Osteocyte (in vitro differentiated cells): ENCODE measurements at places on chromosomes 4 and X. TPM values are rescaled to one million over a fixed set of nuclear protein-coding genes. Genes with fewer than 3 reads are reported as not detected.

CYSLTR1 gene
- total RNA-seq, result not detected in 2 replicates

CT45A5 gene
- total RNA-seq, result not detected in 2 replicates

PAGE1 gene
- not detected in 2 replicates for total RNA-seq

MRFAP1 gene
- 310 and 312 TPM in 2 replicates for total RNA-seq

F8A3 gene
- 4.0 and 5.6 TPM in 2 replicates for total RNA-seq

KCND1 gene
- total RNA-seq, result 1.4 and 2.5 TPM in 2 replicates

MAGEB2 gene
- not detected in 2 replicates for total RNA-seq

FGA gene
- total RNA-seq, result not detected in 2 replicates

ANXA3 gene
- 0.97 and 1.0 TPM in 2 replicates for total RNA-seq

ADH1A gene
- not detected in 2 replicates for total RNA-seq

RTL3 gene
- 0.18 TPM in 1 of 2 replicates, not detected in the other for total RNA-seq

PRSS12 gene
- 15.3 and 19.2 TPM in 2 replicates for total RNA-seq

GRCh38 chr4:79927931-79928330 is 145.1 kb downstream of the ANTXR2 start:
- no peak overlapping the region for H3K4me3 ChIP-seq
- no peak for DNase-seq
- no peak overlapping the region for H3K27ac ChIP-seq
- no peaks in the 10 kb centered on the region for H3K36me3 ChIP-seq
- H3K4me1 ChIP-seq, result no peaks in the 10 kb centered on the region
- H3K27me3 ChIP-seq, result no peaks in the 10 kb centered on the region

GRCh38 chr4:23337292-23337691 is 552.6 kb downstream of the PPARGC1A start:
- DNase-seq, result no peak
- no peak overlapping the region for H3K27ac ChIP-seq
- H3K4me1 ChIP-seq, result no peaks in the 10 kb centered on the region
- peaks cover 21% of the 10 kb centered on the region for H3K27me3 ChIP-seq

GRCh38 chr4:138049355-138049754 is 192.8 kb downstream of the SLC7A11 start:
- H3K36me3 ChIP-seq, result no peaks in the 10 kb centered on the region
- no peak for DNase-seq
- H3K27ac ChIP-seq, result no peak overlapping the region

DNA sequence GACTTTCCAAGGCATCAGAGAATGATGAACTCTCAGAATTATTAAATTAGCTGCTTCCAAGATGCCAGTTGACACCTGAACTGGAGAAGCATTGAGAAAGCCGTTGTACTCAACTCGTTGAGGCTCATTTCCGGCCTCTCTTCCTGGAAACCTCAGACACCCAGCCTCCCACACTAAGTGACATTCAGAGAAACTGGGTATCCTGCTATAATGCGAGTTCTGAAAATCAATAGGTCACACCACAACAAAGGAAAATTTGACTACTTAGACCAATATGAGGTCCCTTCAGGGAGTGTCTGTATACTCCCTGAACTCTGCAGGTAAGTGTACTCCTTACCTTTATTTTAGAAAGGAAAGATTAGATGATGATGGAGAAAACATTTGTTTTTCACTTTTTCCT is 51.2 kb downstream of the ENPEP start:
- no peaks in the 10 kb centered on the region for H3K4me1 ChIP-seq
- no peaks in the 10 kb centered on the region for H3K36me3 ChIP-seq
- H3K27me3 ChIP-seq, result peaks cover 21% of the 10 kb centered on the region

DNA sequence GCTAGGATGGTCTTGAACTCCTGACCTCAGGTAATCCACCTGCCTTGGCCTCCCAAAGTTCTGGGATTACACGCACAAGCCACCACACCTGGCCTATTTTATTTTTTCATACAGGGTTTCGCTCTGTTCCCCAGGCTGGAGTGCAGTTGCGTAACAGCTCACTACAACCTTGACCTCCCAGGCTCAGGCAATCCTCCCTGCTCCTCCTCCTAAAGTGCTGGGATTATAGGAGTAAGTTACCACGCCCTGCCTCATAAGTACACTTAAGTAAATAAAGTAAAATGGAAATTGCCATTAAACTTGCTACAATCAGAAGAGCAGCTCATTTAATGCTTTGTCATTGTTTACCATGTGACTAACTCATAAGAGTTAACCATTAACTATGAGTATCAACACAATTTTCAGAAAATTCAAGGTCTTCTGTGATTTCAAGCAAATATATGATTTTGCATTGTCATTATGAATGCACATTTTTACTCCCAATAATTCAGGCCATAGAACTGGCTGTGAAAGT is 12.3 kb downstream of the UGDH start:
- peak overlapping the region; percentile 94 for H3K27ac ChIP-seq
- H3K4me1 ChIP-seq, result peaks cover 21% of the 10 kb centered on the region
- DNase-seq, result peak; percentile 15

DNA sequence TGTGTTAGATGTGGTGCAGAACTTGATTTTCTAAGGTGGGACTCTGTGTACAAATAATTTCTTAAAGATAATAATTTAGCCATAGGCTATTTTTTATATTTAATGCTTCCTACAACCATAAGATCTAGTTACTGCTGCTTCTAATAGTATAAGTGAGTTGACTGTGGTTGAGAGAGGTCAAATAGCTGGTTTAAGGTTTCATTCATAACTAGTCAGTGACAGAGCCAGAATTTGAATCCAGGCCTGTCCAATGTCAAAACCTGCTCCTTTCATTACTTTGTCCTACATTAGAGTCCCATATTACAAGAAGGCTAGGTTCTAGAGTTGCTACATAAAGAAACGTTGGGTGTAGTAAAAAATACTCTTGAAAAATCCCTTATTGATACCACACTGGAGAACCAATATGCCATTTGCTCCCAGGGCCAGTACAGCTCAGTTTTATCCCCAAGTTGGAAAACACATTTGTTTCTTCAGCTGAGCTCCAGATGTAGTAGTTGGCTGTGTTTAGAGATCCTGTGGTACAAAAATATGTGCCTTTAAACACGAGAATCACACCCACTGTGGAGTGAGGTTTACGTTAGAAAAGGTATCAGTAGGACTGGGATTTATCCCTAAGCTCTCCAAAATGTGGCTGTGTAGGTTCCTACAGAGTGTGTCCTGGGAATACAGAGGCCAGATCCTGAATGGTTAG is 84.3 kb downstream of the REPS2 start:
- no peak overlapping the region for H3K27ac ChIP-seq
- no peak for DNase-seq
- H3K27me3 ChIP-seq, result no peaks in the 10 kb centered on the region
- H3K36me3 ChIP-seq, result no peaks in the 10 kb centered on the region
- peaks cover 4% of the 10 kb centered on the region for H3K4me1 ChIP-seq

- H3K4me3 ChIP-seq, result no peak overlapping the region
- H3K27me3 ChIP-seq, result no peaks in the 10 kb centered on the region
- H3K36me3 ChIP-seq, result no peaks in the 10 kb centered on the region
Observed at GRCh38 chrX:130091980-130092522, 18.2 kb downstream of the ELF4 start.

DNA sequence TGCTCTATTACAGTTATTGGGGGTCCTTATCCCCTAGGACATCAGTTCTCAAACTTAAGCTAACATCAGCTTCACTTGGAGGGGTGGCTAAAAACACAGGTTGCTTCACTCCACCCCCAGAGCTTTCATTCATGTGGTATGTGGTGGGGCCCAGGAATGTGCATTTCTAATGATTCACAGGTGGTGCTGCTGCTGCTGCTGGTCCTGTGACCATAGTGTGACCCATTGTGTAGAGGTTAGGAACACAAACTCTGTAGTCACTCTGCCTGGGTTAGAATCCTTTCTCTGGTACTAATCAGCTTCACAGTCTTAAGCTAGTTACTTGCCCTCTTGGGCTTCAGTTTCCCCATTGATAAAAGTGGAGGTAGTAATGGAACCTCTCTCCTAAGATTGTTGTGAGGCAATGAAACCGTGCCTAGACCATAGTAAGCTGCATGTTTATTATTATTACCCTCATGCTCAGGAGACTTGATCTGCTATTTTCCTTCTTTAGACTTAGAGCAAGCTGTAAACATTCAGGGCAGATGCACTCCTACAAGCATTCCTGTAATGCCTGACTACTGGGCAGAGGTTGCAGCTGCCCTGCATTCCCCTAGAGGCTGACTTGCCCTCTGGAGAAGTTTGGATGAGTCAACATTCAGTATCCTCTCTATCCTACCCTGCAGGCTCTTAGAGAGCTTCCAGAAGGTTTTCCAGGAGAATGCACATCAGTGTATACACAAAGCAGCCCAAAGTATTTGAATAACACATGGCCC is 94.1 kb upstream of the ACSL4 start:
- H3K4me3 ChIP-seq, result no peak overlapping the region
- DNase-seq, result no peak
- peaks cover 33% of the 10 kb centered on the region for H3K4me1 ChIP-seq
- peak overlapping the region; percentile 15 for H3K27ac ChIP-seq

GRCh38 chr4:59553721-59554091 is 1646.4 kb upstream of the ADGRL3 start:
- peak overlapping the region; percentile 63 for H3K27ac ChIP-seq
- H3K36me3 ChIP-seq, result no peaks in the 10 kb centered on the region
- no peaks in the 10 kb centered on the region for H3K27me3 ChIP-seq
- H3K4me3 ChIP-seq, result peak overlapping the region; percentile 72

GRCh38 chr4:156636381-156636780 is 335.2 kb downstream of the PDGFC start:
- H3K36me3 ChIP-seq, result peaks cover 3% of the 10 kb centered on the region
- no peak overlapping the region for H3K4me3 ChIP-seq

DNA sequence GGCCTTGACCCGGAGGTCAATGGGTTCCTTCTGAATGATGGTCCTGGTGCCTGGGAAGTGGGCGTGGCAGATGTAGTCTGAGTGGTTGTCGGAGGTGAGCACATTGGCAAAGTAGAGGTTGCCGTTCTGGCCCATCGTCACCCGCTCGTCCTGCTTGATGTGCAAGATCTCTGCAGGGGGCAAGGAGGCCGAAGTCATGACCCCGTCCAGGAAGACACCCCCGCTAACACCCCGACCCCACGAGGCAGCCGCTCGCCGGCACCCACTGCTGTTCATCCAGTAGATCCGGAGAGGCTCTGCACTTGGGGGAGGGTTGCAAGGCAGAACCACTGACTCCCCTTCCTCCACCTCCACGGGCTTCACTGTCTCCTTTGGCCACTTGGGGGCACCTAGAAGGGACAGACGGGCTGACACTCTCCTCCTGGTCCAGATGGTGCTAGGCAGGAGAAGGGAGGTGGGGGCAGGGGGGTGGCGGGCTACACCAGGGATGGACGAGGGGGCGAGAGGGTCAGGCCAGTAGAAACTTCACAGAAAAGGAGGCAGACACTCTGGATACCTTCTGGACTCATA is 15.1 kb downstream of the L1CAM start:
- no peaks in the 10 kb centered on the region for H3K4me1 ChIP-seq
- DNase-seq, result no peak
- no peaks in the 10 kb centered on the region for H3K36me3 ChIP-seq
- H3K27ac ChIP-seq, result no peak overlapping the region
- no peaks in the 10 kb centered on the region for H3K27me3 ChIP-seq

- peaks cover 32% of the 10 kb centered on the region for H3K4me1 ChIP-seq
- peak overlapping the region; percentile 12 for H3K27ac ChIP-seq
- H3K36me3 ChIP-seq, result no peaks in the 10 kb centered on the region
- H3K4me3 ChIP-seq, result no peak overlapping the region
Observed at GRCh38 chr4:60656171-60656570, 544.0 kb upstream of the ADGRL3 start.

- no peaks in the 10 kb centered on the region for H3K27me3 ChIP-seq
- no peaks in the 10 kb centered on the region for H3K4me1 ChIP-seq
- no peak overlapping the region for H3K27ac ChIP-seq
- no peaks in the 10 kb centered on the region for H3K36me3 ChIP-seq
- no peak overlapping the region for H3K4me3 ChIP-seq
Observed at GRCh38 chr4:39682138-39682537, 15.8 kb upstream of the UBE2K start.

- no peak overlapping the region for H3K4me3 ChIP-seq
- H3K4me1 ChIP-seq, result peaks cover 22% of the 10 kb centered on the region
- no peaks in the 10 kb centered on the region for H3K27me3 ChIP-seq
Observed at GRCh38 chrX:130095249-130096030, 14.9 kb downstream of the ELF4 start.

DNA sequence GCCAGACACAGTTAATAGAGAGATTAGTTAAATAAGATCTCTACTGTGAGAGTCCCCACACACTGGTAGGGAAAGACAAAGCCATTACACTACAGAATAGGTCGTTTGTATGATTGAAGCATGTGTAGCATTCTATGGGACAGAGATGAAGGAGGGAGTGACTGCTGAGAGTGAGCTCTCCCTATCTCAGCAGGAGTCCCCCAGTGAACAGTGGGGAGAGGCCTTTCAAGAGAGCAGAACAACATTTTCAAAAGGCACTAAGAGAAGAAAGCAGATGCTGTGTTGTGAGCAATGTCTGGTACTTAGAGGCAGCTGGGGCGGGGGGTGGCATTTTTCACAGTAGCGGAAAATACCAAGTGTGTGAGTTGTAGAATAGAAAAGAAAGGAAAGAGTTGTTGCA is 413.6 kb downstream of the AFF2 start:
- H3K4me3 ChIP-seq, result no peak overlapping the region
- peaks cover 4% of the 10 kb centered on the region for H3K4me1 ChIP-seq
- H3K36me3 ChIP-seq, result no peaks in the 10 kb centered on the region
- H3K27me3 ChIP-seq, result no peaks in the 10 kb centered on the region
- DNase-seq, result no peak

GRCh38 chrX:74372272-74372671 is 49.0 kb upstream of the SLC16A2 start:
- no peaks in the 10 kb centered on the region for H3K36me3 ChIP-seq
- peaks cover 26% of the 10 kb centered on the region for H3K27me3 ChIP-seq
- H3K27ac ChIP-seq, result no peak overlapping the region
- no peak for DNase-seq
- no peak overlapping the region for H3K4me3 ChIP-seq

- H3K27ac ChIP-seq, result no peak overlapping the region
- no peak overlapping the region for H3K4me3 ChIP-seq
- H3K4me1 ChIP-seq, result peaks cover 32% of the 10 kb centered on the region
- H3K27me3 ChIP-seq, result no peaks in the 10 kb centered on the region
- DNase-seq, result no peak
- H3K36me3 ChIP-seq, result no peaks in the 10 kb centered on the region
Observed at GRCh38 chr4:26337612-26338011, 16.8 kb downstream of the RBPJ start.

DNA sequence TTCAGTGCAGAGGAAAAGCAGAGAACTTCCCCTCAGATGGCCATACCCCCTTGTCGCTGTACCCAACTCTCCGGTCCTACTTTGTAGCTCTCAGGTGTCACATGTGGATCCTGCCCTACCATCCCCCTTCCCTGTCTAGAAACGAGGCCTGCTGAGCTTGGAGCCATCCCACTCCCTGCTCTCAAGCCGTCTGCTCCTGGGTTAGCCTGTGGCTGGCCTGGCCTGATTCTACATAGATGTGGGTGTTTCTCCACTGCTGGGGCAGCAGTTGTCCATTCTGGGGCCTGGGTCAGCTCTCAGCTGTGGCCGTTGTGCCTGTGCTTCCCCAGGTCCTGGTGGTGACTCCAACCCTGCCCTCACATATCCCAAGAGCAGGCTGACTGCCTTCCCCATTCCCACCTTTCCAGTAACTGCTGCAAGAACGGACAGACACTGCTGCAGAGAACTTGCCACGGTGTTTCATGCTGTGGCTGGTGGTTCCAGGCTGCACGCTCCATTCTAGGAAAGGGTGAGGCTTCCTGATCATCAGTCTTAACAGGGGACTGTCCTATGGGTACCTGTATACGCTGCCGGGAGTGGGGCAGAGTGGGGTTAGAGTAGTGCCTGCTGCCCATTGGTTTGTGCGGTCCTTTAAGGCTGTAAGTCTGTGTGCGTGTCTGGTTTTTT is 3.6 kb downstream of the IL9R start:
- DNase-seq, result no peak
- H3K36me3 ChIP-seq, result no peaks in the 10 kb centered on the region
- no peaks in the 10 kb centered on the region for H3K27me3 ChIP-seq
- H3K4me3 ChIP-seq, result no peak overlapping the region
- no peak overlapping the region for H3K27ac ChIP-seq
